ENCODE measurements at places on chromosomes 1 and 21.
A peak's percentile ranks its signal among the peaks of the same experiment; 100 is the strongest.

- no peak for DNase-seq
Measured at GRCh38 chr1:160405331-160405877, 5.0 kb downstream of the VANGL2 start.

- DNase-seq, result no peak
Measured at GRCh38 chr1:17186216-17186909, 18.6 kb upstream of the PADI1 start.

- DNase-seq, result peak; percentile 38
Measured at GRCh38 chr1:25458541-25459298, 28.0 kb downstream of the MACO1 start.

- DNase-seq, result peak; percentile 7
Measured at GRCh38 chr1:58620259-58620658, 43.2 kb upstream of the TACSTD2 start.

GRCh38 chr1:63203641-63204040 lies 118.7 kb upstream of the FOXD3 start:
- DNase-seq, result no peak

DNA sequence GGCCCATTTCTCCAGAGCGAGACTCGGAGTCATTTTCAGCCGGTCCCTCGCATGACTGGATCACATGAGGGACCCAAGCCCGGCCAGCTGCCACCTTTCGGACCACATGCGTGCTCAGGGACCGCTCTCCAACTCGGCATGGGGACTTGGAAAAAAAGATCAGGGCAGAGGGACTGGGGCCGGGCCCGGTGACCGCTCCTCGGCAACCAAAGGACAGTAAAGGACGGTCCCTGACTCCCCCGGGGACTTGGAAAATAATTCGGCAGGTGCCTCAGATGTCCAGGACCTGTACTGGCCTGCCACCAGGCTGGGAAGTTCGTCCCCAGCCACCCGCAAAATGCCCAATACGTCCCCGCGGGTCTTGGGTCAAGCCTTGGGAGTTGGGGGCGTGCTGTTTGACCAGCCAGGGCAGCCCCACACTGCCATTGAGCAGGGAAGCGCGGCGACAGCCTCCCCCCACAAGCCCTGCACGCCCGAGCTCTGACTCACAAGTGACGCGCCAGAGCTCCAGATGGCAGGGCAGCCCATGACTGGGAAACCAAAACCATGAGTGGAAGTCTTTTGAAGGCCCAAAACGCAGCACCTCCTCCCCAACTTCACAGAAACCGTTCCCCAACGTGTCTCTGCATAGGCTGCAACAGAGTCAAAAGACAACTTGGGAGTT lies 134.5 kb downstream of the LIPI start:
- DNase-seq, result no peak

DNA sequence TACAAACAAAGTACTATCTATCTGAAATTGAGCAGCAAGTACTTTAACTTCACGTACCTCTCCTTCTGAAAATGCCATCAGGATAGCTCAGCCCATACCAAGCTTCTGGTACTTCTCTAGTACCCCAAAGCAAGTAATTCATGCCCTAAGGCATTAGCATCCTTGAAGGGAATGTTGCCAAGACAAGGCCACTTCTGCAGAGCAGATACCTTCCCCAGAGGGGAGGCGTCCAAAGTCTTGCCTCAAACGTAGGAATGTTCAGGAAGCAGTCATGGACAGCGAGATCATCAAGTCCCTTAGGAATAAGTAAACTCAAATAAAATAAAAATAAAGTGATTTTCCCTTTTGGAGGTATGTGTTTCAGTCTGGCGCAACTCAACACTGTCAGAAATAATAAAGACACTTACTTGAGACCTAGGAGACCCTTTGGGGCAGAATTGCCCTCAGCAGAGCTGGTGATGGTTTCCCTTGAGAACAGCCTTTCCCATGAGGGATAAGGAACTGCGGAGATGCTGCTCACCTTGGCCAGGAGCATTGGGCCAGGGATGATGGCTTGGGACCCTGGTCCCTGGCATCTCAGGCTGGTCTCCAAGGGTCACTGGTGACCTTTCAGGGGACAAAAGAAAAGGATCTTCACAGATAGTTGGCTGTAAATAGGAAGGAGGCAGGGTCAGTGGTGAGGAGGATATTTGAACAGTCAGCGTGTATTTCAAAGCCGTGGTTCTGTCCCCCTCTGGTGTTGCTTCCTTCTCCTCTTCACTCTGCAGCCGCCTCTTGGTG lies 522.9 kb downstream of the KIF26B start:
- no peak for DNase-seq

DNA sequence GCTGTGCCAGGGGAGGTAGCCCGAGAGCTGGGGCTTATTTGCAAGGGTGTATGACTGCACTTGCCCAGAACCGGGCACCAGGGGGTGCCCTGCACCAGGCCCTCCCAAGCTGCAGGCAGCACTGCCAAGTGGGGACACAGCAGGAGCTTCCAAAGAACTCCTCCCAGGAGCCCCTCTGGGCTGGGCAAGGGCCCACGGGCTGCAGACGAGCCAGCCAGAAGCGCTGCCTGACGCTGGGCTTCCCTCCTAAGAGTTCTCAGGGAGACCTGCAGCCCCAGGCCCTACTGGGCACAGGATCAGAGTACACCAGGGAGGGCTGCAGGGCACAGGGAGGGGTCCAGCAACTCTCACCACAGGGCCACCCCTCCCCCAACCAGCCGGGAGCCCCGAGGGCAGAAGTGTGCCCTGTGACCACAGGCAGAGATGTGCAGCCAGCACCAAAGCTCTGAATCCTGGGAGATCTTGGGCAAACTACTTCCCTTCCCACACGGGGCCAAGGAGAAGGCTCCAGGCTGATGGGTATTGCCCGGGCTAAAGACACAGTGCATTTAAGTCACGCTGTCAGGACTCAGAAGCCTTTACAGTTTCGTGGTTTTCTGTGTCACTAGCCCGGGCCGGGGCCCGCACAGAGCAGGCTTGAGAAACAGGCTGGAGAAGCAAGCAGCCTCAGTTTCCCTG lies 63.4 kb downstream of the KCNAB2 start:
- DNase-seq, result peak; percentile 64

- DNase-seq, result no peak
Measured at GRCh38 chr1:113036639-113037321, 36.2 kb upstream of the LRIG2 start.

DNA sequence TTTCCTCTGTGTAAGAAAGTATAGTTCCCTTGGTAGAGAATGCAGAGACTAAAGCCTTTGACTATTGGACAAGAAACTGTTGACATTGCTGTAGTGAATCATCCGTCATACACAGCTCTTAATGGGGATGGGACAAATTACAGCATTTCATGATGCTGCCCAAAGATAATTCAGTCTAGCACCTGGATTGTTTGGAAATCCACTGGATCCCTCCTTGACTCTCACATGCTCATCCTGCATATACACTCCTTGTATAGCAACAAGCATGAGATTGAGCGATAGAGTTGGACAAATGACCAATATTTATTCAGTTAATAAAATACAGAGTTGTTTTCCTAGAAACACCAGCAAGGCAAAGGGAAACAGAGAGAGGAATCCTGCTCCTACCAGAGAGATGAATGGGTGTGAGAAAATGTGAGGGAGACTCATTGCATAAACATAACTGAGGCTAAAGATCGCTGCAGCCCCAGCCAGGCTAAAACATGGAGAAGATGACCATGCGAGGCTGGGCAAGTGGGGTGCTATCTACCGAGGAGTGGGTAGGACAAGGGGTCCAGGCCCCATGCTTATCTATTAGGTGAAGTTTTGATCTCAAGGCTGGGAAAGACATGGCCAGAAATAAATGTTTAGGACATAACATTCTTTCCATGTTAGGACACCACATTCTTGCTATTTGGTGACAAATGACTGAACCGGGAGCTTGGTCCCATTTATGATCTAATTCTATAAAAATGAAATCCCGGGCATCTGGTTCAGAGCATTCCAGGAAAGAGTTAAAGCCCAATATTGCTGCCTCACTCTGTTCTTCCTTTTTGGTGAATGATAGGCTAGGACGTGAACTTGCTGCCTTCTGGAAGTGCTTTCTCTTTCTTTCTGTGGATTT lies 153.2 kb downstream of the TGFB2 start:
- DNase-seq, result no peak

GRCh38 chr1:206491616-206492015 lies 15.7 kb upstream of the RASSF5 start:
- no peak for DNase-seq

DNA sequence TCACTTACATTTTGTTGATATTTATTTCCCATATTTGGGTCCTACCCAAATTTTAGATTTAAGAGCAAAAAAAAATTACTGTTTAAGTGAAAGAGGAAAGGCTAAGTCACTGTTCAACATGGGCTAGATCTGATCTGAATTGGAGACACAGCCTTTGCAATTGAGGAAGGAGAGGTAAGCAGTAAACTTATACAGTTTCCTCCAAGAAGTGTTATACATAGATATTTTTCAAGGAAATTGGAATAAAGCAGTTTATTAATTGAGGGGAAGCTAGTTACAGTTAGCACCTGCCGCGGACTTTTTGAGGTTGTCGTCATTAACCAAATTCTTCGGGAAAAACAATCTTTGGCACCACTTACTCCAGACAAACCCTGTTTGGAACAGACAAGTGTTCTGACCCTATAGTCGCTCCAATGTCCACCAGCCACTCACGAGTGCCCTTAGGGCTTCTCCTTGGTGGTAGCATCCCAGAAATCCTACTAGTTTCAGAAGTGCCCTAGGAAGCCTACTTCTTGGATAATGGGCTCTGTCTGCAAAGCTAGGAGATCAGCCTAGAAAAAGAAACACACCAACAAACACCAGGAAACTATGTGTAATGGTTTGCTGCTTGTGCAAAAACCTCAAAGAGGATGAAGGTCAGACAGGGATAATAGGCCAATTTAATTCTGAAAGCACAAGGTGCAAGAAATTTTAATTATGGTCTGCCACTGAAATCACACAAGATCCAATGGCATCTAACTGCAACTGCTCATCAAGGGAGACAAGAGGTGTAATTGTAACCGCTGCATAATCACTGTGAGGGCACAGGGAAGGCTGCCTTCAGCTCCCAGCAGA lies 2.5 kb downstream of the WLS start:
- no peak for DNase-seq
